Right ventricle myocardium inferior (tissue), 1 donor: ENCODE measurements at places on chromosomes 5 and 9. TPM values are rescaled to one million over a fixed set of nuclear protein-coding genes. Genes with fewer than 3 reads are reported as not detected.

GRCh38 chr5:171989946-171990712 is 16.3 kb downstream of the FBXW11 start:
- DNase-seq, result no peak

DNA sequence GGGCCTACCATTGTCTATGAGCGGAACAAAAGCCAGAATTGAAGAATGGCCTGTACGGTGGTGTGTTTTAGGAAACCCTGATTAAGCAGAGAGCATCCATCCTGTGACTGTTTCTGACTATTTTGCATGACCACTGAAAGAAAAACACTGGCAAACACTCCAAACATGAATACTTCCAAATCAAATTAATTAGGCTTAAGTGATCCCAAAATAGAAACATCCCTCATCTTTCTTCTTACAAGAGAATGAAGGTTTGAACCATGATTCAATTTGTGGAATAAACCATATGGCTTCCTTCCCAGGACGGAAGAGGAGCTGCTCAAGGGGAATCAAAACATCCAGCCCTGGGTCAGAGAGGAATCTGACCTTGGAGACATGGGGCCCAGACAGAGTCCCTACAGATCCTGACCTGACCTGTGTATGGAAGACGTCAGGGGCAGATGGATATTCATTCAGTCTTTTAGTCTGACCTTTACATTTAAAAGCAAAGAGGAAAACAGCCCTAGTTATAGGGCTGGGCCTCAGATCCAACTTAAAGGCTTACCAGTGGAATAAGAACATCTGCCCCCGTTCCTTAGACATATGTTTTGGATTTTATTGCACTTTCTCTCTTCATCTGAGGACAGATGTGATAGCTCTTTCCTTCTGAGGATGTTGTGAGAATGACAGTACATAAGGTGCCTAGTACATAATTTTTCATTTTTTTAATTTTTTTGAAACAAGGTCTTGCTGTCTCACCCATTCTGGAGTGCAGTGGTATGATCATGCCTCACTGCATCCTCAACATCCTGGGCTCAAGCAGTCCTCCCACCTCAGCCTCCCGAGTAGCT is 17.6 kb upstream of the RECK start:
- no peak for DNase-seq

GRCh38 chr5:180690562-180690961 is 41.2 kb upstream of the FLT4 start:
- no peak for DNase-seq

DNA sequence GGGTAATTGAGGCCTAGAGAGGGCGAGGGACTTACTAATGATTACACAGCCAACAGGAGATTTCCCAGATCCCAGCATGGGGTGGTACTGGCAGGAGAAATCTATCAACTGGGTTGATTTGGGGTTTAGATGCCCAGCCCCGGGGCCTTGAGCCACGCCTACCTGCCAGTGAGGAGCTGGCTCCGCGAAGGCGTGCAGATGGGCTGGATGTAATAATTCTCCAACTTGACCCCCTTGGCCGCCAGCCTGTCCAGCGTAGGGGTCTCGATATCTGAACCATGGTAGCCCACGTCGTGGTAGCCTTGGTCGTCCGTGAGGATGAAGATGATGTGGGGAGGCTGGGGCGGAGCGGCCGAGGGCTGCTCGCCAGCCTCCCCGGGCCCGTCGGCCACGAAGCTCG is 804 bp downstream of the ARSI start:
- no peak for DNase-seq

GRCh38 chr9:116686693-116687073 is 422 bp upstream of the TRIM32 start:
- DNase-seq, result no peak

- DNase-seq, result no peak
Measured at GRCh38 chr5:170270293-170271069, 27.1 kb downstream of the LCP2 start.

DNA sequence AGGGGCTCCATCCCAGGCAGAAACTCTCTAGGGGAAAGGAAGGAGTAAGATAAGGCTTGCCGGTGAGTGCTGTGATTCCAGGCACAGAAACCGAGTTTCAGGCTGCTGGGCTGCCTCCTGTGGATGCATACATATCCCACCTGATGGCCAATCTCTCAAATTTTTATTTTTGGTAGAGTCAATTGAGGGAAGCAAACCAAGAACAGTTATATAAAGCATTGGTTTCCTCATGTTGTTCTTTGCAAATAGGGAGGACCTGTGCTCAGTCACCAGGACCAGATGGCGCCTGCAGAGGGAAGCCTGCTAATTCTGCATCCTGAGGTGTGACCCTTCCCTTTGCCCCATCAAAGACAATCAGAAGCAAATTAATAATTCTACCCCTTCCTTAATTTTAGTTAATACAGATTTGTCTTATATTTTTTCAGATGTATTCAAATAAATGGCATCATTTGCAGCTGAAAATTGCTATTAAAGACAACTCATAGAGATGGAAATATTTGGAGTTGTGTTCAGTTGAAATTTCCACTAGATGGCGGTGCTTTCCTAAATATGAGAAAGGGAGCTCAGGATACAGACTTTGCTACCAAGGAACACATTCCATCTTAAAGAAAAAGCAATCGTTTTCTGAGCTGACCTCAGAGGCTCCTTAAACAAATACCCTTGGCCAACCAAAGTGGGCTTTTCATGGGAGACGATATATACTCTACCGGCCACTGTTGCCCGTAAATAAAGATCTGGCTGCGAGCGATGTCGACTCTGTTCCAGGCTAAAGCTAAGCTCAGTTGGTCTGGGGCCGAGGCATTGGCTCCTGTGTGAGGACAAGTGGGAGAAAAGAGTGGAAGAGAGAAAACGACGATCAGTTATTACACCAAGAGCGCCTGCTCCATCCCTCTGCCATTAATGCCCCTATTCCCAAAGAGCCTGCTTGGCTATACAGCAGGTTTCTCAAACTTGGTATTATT is 225.7 kb upstream of the KLF9 start:
- no peak for DNase-seq

GRCh38 chr9:133656211-133657119 is 20.3 kb downstream of the DBH start:
- no peak for DNase-seq

- DNase-seq, result peak; percentile 43
Measured at GRCh38 chr9:122125509-122126330, 32.6 kb upstream of the TTLL11 start.

DNA sequence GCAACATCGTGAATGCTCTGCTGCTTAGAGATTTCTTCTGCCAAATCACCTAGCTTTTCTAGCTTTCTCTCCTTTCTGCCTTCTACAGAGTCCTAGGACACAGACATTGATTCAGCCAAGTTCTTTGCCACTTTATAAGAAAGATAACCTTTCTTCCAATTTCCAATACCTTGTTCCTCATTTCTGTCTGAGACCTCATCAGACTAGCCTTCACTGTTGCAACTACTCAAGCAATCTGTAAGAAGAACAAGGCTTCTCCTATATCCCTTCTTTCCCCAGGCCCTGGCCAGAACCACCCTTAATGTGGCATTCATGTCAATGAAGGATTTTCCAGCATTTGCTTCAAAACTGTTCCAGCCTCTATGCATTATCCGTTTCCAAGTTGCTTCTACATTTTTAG is 24.3 kb downstream of the FBXO10 start:
- DNase-seq, result no peak

- no peak for DNase-seq
Measured at GRCh38 chr9:101457003-101457402, 21.4 kb upstream of the ALDOB start.

GRCh38 chr5:143051244-143052058 is 281.3 kb downstream of the ARHGAP26 start:
- DNase-seq, result no peak

DNA sequence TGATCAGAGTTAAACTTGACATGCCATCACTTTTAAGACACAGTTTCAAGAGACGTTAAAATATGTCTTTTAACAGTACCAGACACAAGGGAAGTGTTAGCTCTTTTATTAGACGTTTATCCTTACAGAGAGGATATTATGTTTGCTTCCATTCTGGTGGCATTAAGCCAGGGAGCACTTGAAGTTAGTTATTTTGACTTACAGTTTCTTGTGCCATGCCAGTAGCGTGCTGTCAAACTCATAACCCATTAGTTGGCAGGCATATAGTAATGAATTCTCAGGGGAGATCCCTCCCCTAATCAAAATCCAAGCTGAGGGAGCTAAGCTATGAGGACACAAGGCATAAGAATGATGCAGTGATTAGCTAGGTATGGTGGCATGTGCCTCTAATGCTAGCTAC is 66.5 kb downstream of the RPS6 start:
- no peak for DNase-seq

- DNase-seq, result no peak
Measured at GRCh38 chr5:168935183-168935582, 356.0 kb upstream of the PANK3 start.

The TLX3 gene
- not detected for total RNA-seq

The GADD45G gene
- total RNA-seq, result 47.6 TPM
